Activated T-cell treated with anti-CD3 and anti-CD28 coated beads for 1 hour (primary cell): ENCODE measurements at places on chromosomes 12 and 14.

DNA sequence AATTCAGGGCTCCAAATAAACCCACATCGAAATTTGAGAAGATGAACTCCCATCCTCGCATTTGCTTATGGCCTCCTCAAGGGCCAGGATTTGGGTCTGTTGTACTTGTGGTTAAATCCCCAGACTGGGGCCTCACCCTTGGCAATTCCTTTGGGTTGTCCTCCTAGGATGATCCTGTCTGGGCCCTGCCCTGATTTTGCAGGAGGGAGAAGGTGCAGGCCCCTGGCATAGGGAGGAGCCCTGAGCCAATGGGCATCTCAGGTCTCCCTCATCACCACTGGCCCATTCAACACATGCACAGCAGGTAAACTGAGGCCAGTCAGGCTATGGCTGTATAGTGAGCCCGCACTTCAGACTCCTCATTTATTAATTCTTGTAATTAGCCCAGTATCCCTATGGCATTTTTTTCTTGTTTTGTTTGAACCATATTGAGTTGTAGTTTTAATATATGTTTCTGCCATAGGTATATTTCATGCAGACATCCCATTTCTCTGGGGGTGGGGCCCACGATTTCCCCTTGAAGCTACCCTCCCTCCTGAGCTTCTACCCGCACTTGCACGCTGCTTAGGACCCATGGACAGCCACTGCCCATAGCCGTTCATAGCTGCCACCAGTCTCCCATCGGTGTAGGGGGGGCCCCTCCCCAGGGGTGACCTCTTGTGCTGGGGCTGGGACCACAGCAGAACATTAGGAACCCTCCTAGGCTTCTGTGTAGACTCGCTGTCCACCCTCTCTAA, 67.1 kb upstream of the DDX11 start:
- no peak for DNase-seq

DNA sequence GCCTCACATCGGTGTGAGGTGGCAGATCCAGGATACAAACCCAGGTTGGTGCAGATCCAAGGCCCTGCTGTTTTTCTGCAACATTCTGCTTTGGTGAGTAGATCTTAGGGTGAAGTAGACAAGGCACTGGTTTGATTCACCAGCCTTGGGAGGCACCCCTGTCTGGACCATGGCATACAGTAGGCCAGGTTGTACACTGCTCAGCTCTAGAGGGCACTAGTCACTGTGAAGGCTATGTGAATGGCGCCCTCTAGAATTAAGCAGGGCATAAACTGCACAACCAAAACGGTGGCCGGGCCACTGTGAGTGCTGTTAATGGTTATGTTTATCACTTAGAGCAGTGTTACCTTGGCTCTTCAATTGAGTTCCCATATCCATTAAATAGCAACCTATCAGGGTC, 280.6 kb upstream of the PWP1 start:
- DNase-seq, result no peak

DNA sequence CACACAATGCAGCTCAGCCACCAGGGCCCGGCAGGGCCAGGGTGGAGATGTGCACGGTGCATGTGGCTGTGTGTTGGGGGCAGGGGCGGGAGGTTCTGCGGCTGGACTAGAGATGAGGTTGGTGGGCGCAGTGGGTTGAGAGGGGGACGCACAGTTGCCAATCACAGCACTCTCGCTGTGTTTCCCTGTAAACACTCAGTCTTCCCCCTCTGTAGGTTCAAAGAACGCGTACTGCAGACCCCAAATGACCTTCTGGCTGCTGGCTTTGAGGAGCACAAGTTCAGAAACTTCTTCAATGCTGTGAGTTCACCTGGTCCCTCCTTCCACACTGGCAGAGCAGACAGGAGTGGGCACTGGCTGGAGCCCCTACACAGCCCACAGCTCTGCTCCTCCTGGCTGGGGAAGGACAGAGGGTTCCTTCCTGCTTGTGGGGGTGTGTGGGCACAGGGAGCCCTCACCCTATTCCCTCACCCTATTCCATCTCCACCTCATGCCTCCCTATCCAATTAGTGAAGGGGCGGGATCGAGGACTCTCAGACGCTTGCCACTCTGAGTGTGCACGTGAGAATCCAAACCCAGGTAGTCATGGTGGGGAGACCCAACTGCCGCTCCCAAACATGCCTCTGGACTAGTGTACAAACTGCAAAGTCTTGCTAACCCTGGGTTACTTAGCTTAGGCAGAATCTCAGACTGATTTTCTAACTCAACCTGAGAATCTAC, 17.8 kb downstream of the OTUB2 start:
- no peak for DNase-seq

DNA sequence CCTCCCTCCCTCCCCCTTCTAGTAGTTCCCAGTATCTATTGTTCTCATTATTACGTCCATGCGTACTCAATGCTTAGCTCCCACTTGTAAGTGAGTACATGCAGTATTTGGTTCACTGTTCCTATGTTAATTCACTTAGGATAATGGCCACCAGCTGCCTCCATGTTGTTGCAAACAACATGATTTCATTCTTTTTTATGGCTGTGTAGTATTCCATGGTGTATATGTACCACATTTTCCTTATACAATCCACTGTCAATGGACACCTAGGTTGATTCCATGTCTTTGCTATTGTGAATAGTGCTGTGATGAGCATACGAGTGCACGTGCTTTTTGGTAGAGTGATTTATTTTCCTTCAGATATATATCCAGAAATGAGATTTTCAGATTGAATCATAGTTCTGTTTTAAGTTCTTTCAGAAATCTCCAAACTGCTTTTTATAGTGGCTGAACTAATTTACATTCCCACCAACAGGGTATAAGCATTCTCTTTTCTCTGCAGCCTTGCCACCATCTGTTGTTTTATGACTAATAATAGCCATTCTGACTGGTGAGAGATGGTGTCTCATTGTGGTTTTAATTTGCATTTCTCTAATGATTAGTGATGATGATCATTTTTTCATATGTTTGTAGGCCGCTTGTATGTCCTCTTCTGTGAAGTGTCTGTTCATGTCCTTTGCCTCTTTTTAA, 17.9 kb upstream of the CLEC7A start:
- DNase-seq, result no peak

DNA sequence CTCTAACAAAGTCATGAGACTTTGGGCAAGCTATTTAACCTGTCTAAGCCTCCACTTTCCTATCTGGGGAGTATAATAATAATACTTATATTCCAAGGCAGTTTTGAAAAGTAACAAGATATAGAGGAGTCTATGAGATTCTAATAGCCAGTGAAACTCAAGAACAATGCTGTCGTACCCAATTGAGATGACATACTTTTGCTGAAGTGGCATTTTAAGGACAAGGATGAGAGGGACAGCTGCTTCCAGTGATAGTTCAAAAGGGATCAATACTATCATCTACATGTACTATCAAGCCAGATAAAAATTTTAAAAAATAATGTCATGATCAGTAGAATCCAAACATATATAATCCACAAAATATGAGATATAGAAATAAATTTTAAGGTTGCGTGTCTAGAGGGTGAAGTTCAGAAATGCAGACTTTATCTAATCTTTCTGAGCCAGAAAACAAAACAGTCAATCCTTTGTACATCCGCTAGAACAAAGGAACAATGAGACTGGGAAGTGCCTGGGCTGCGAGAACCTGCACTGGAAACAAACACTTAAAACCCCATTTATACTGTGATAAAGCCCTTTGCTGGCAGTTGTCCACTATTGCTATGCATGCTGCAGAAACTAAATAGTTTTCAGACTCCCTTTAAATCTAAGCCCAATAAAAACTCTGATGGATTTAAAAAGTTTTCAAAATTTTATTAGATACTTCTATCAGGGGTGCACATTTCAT, 38.6 kb downstream of the PTPRB start:
- no peak for DNase-seq

DNA sequence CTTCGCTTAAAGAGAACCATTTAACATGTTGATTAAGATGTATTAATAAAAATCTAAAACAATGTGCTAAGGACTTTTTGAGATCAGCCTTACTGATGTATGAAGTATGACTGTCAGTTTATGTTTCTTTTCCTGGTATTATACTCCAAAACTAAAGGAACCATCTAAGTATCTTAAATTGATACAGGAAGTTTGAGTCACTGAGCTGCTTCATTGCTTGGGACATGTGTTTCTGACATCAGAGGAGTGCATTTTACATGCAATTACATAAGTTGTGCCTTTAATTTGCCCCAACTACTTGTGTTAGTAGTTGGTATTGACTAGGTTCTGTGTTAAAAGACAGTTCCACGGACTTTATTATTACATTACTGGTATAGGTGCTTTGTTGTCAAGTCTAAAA, 50.9 kb downstream of the PROX2 start:
- no peak for DNase-seq

DNA sequence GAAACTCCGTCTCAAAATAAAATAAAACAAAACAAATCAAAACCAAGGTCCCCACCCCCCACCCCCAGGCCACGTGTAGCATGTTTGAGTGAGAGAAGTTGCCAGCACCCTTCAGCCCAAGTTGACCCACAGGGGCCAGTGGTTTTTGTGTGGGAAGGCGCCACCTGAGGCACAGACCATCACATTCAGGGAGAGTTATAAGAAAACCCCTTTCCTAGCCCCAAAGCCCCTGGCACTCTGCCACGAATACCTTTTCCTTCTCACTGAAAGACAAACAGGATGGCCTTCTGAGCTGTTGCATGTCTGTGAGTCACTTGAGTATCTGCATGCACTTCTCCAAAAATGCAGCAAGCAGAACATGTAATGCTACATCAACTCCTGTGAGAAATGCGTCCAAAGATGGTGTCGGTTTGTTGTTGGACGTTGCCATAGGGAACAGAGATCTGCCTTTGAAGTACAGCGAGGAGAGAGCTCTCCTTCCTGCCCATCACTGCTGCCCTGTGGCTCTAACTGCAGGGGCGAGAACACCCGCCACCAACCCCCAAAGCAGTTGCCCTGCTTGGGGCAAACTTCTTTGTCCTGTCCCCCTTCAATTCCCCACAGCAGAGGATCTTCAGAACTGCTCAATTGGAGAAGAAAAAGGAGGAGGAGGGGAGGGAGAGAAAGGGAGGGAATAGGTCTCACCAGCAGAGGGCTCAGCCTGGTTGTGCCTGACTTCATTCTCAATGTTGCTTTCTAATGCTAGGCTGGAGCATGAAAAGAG, 2.7 kb upstream of the TRAF3 start:
- peak; percentile 51 for DNase-seq

GRCh38 chr14:51431741-51432140, 191.7 kb downstream of the TMX1 start:
- DNase-seq, result no peak

GRCh38 chr14:23432102-23432925, 3.1 kb downstream of the MYH7 start:
- DNase-seq, result no peak

DNA sequence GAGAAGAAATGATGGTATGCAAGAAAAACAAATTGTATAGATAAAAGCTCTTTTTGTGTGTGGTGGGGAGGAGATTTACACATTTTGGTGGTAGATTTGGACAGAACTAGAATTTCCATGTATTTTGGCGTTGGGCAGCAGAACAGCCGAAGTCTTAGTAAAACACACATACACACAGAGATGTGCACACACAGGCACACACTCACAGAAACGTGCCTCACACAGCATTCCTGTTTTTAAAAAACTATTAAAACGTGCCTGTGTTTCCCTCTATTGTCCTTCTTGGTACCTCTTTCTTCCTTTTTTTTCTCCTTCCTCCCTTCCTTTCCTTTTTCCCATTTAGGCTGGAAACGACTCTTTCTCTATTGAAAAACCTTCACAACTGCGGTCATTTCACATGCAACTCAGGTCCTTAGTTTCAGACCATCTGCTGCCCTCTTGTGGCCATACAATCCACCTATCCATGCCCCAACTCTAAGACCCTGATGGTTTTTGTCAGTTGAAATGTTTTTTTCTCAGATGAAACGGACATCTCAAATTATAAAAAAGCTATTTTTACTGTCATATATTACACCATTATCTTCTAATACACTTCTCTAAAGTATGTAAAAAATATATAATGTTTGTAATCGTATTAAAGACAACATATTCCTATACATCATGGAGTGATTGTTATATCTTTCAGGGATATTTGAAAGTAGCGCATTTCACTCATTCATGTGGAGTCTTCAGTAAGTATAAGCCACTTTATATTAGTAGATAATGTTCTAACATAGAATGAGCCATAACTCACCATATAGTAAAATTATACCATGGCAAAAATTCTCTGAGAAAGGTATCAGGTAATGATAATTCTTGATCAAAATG, 386.7 kb upstream of the NOVA1 start:
- no peak for DNase-seq

GRCh38 chr14:97824218-97824617, 1027.0 kb downstream of the VRK1 start:
- no peak for DNase-seq

DNA sequence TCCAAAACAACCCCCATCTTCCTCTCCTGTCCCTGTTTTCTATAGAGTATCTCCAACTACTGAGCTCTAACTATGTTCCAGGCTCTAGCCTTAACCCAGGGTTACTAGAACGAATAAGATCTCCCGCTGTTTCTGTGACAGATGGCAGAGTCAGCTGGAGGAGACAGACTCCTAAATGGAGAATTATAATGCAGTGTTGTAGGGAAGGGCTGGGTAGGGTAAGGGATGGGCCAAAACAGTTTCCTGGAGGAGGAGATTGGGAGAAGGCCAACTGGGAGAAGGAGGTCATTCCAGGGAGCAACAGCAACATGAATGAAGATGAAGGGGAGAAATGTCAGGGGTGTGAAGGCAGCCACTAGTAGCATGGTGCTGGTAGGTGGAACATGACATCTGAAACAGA, 73.4 kb upstream of the ANO4 start:
- DNase-seq, result no peak

GRCh38 chr12:131204416-131205274, 250.9 kb downstream of the ADGRD1 start:
- DNase-seq, result no peak

DNA sequence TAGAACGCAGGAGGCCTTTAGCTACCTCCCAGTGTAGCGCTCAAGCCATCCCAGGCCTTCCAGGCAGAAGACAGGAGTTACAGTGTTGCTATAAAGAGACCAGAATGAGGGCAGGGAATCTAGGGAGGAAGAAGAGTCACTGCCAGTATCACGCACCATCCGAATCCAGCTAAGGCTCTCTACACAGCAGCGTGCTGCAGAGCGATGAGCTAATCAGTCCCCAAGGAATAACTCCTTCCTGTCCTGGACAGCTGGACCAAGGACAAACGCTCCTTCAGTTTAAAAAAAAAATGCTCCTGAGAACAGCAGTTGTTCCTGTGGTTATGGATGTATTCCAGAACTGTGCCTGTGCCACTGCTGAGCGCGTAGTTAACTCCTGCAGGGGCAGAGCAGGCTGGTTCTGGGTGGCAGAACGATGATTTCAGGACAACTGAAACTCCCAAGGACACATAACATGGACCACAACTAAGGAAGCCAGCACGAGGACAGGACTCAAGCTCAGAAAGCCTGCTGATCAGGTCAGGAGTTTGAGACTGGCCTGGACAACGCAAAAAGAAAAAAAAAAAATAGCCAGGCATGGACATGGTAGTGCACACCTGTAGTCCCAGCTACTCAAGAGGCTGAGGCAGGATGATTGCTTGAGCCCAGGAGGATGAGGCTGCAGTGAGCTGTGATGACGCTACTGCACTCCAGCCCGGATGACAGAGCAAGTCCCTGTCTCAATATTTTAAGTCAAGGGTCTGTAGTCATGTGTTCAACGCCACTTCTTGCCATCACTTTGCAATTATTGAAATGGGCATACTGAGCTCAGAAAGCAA, 2.6 kb downstream of the IFFO1 start:
- DNase-seq, result no peak
